Gastroesophageal sphincter (tissue), 4 donors: ENCODE measurements at places on chromosomes 5 and 9.

DNA sequence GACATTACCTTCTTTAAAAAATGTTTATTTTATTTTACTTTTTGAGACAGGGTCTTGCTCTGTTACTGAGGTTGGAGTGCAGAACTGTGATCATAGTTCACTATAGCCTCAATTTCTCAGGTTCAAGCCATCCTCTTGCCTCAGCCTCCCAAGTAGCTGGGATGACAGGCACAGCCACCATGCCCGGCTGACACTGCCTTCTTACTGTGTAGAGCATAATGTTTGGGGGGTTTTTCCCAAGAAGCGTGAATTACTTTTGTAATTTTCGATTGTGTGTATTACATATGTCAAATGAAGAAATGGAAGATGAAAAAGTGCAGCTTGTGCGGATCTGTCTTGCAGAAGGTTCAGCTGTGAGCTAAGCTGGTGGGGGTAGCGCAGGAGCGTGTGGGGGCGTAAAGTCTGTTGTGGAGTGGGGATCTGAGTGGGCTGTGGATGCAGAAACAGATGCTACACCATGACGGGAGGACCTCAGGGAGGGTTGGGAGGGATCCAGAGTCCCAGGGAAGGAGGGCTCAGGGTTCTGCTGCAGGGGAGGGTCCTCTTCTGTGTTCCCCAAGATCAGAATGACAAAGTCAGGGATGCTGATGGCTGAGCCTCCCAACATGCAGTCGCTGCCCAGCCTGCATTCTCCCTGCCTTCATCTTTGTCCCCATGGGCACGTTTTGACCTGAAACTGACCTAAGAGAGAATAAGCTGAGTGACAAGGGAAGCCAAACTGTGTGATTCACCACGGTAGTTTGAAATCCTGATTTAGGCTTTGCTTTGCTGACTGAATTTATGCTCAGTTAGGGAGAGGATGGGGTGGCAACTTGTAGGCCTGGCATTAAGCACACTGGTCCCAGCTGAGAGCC is 6.8 kb upstream of the ANKRD33B start:
- ATAC-seq = no peak

DNA sequence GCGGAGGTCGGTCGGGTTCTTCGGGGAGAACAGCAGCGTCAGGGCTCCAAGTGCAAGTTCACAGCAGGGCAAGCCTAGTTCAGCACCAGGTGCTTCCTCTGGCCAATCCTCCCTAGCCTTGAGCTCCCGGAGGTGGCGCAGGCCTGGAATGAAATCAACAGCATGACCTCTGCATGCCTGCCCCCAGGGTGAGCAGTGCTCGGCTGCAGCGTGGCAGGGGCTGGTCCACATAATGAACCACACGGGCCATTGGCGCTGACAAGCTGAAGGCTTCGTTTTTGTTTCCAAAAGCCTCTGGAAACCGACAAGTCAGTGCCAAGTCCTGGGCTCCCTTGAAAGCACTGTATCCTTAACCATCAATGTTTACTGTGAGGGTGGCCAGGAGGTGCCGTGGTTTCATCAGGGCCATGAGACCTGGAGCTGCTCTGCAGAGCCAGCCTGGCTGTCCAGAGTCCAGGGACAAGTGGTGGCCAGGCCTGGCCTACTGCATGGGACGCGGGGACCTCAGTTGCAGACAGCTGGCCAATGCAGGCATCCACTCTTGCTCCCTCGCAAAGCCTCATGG is 2.1 kb upstream of the INPP5E start:
- ATAC-seq = no peak

DNA sequence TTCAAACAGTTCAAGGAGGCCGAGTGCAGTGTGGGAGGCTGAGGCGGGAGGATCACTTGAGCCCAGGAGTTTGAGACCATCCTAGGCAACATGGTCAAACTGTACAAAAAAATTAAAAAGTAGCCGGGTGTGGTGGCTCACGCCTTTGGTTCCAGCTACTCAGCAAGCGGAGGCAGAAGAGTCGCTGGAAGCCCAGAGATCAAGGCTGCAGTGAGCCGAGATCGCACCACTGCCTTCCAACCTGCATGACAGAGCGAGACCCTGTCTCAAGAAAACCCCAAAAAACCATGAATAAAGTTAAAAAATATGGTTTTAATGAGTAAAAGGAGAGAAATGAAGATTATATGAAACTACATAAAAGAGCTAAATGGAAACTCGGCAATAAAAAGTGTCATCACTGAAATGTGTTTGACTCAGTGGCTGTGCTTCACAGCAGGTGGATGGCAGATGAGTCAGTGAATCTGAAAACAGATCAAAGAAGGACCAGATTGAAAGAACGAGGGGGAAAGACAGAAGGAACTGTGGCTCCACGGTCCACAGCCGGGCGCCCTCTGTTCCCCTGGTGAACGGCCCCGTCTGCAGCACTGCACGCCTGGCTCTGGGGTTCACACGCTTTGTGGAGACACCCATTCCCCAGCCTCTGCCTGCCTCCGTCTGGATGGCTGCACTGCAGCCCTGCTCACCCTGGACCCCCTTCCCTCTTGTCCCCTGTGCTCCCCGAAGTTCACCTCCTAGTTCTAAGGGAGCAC is 25.1 kb downstream of the EXD3 start:
- ATAC-seq = no peak

GRCh38 chr9:124894035-124894740 is 32.3 kb downstream of the ARPC5L start:
- ATAC-seq = no peak

GRCh38 chr9:133976887-133977286 is 15.2 kb downstream of the VAV2 start:
- no peak for ATAC-seq

GRCh38 chr5:133952729-133953567 is 15.5 kb downstream of the C5orf15 start:
- peak; percentile 97 for ATAC-seq

DNA sequence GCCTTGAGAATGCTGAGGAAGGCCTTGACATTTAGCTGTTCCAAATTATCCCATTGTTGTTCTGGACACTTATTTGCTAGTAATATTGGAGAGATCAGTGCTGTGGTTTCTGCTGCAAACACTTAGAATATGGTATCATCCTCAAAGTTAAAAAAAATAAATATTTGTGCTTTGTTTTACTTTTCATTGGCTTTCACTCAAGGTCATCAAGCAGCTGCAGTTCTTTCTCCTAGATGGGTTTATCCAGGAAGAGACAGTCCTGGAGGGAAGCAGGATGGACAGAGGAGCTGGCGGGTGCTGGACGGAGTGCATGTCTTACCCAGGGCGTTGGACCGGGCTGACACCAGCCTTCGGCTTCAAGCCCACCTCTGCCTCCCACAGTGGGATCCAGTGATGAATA is 193.6 kb downstream of the MTRR start:
- ATAC-seq = no peak

DNA sequence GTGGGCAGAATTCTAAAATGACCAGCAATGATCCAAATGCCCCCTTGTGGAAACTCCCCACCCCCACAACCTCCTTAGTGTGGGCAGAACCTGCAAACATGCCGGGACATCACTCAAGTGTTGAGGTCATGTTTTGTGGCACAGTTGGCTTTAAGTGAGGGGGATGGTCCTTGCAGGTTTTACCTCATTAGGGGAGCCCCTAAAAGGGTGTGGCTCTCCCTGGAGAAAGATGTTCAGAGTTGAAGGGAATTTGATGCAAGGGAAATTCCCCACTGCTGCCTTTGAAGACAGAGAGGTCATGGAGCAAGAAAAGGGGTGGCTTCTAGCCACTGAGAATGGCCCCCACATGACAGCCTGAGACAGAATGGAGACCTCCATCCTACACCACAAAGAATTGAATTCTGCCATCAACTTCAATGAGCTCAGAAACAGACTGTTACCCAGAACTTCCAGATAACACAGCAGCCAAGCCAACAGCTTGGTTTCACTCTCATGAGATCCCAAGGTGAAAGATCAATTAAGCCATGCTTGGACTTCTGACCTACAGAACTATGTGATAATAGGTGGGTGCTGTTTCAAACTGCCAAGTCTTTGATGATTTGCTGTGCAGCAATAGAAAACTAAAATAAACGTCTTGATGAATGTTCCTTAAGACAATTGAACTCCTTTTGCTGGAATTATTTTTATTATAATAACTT is 103.4 kb downstream of the MED10 start:
- ATAC-seq = no peak

GRCh38 chr5:72377910-72378638 is 57.9 kb downstream of the PTCD2 start:
- ATAC-seq = peak; percentile 90

DNA sequence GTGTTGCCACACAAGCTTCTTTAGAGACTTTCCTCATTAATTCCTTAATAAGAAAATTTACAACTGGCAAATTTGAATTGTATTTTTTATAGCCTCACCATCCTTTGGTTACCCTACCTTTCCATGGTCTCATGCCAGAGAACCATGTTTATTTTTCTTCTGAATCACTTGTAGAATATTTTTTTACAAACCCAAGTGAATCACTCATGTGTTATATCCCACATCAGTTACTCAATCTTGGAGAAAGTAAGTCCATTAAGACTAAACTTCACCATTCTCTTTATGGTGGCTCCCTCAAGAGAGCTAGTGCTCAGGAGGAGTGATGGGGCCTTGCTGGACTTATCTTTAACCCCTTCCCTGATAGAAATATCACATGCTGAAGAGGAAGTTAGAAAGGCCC is 128.9 kb downstream of the SUSD1 start:
- no peak for ATAC-seq

- ATAC-seq = no peak
These were observed 3.2 kb downstream of the TPM2 start for GRCh38 chr9:35686222-35687203.

DNA sequence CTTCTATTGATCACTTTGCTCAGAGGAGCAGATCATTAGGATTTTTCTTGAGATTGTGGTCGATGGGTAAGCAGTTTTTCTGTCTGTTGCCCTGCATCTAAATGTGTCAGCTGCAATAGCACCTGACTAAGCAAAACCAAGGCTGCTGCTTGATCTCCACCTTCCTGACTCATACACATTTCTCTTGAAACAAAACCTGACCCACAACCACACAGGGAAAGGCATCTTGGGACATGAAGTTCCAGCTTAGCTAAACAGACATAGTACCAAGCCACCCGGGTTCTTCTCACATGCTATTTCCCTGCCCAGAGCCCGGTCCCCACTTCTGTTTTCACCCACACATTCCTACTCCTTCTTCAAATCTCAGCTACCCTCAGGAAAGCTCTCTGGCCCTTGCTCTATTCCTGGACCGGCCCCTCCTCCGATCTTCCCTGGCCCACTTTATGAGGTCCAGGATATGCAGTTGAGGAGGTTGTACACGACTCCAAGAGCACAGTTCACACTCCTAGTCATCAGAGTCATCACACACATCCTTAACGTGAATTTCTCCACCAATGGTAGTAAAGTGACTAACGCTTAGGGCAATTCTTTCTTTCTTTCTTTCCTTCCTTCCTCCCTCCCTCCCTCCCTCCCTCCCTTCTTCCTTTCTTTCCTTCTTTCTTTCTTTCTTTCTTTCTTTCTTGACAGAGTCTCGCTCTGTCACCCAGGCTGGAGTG is 16.0 kb upstream of the ZBTB43 start:
- no peak for ATAC-seq

DNA sequence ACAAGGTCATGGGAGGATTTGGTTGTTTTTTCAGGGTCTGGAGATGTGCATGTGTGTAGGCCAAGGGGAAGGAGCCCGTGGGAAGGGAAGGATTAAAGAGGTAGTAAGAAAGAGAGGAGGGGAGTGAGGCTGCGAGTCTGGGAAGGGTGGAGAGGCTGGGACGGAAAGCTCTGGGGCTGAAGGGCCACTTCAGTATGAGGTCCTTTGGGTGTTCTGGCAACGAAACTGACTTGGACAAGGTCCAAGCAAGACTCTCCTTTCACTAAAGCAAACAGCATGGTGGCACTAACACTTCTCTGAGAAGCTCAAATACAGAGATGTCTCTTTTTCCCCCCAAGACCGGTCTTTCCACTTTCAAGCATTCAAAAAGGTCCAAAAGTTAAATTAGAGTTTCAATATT is 394.5 kb downstream of the ARHGEF28 start:
- no peak for ATAC-seq

DNA sequence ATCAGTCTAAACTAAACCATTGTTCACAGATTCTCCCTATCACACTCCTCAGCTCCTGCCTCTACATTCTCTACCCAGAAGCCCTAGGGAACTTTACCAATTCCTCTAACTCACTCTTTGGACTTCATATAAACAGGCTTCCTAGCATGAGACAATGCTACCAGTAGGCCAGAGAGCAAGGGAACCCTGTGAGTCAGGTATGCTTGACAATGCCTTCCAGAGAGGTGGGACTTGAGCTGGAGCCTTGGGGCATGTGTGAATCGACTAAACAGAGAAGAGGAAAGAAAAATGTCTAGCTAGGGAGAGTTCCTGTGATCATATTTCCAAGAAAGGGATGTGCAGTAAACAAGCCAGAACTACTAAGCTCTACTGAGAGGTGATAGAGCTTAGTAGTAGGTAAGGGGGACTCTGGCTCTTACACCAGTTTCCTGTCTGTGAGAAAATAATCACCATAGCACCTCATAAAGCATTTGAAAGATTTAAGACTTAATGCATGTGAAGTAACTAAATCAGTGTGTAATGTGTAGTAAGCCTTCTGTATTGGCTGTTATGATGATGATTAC is 6.4 kb upstream of the RFK start:
- ATAC-seq = no peak

- no peak for ATAC-seq
These were observed 348.1 kb downstream of the ELAVL2 start for GRCh38 chr9:23477908-23478307.

- ATAC-seq = no peak
These were observed 896 bp downstream of the EBF1 start for GRCh38 chr5:159098603-159099436.

GRCh38 chr5:181218795-181219124 is 4.3 kb upstream of the TRIM41 start:
- ATAC-seq = no peak

DNA sequence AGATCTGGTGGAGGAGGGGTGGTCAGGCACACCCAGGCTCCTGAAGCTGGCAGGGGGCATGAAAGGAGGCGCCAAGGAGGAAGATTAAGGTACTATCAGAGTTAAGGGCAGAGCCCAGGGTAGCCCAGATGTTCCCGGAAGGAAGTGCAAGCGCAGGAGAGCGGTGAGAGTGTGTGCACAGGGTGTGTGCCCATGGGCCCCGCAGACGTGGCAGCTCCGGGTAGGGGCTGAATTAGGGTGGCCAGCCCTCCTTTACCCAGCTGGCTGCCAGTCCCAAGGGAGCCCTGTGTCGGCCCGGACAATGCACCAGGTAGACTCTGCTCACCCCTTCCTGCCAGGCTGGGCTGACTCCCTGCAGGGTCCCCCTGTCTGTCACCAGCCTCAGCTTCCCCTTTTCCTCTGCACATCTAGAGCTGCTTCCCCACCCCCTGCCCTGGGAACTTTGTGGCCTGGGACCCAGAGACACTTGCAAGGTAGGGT is at the start of gene SMIM33:
Gene SMIM33, plus strand, starts transcription at position 184 of the 480 bp plus-strand sequence. Its CDS starts 118 bp downstream, at position 302.
- no peak for ATAC-seq

GRCh38 chr9:121990600-121991306 is 102.4 kb downstream of the TTLL11 start:
- ATAC-seq = no peak

DNA sequence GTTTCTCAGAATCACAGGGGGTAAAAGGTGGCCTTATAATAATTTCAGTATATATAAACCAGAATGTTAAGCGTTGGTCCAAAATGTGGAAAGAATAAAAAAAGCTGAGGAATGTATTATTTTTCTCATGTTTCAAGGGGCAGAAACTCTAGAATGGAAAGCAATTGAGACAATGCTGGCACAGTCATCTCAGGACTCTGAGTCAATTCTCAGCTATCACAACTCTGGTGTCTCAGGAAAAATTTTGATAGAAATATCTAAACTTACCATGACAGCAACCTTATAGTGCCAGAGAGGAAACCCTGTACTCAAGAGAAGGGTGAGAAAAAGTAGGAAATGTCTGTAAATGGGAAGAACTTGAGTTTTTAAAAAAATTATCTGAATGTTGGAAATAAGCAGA is 1189.4 kb upstream of the NUDT12 start:
- ATAC-seq = no peak

GRCh38 chr9:84107995-84108394 is 127.4 kb downstream of the RMI1 start:
- ATAC-seq = no peak
